H4 (cell line): ENCODE measurements at places on chromosomes 16 and 17. TPM values are rescaled to one million over a fixed set of nuclear protein-coding genes. Genes with fewer than 3 reads are reported as not detected.

Gene MEFV
- 1.2 TPM in 1 of 2 replicates, not detected in the other for total RNA-seq

Gene AOC3
- 0.04 and 0.06 TPM in 2 replicates for total RNA-seq

Gene GGT6
- not detected in 2 replicates for total RNA-seq

Gene MGAT5B
- total RNA-seq = 5.3 and 6.8 TPM in 2 replicates

Gene AIPL1
- not detected in 2 replicates for total RNA-seq

Gene DBNDD1
- total RNA-seq = 8.7 and 11.7 TPM in 2 replicates

Gene KRT20
- not detected in 2 replicates for total RNA-seq

Gene HOXB6
- total RNA-seq = 1.4 and 3.1 TPM in 2 replicates

Gene KRT39
- total RNA-seq = 0.18 TPM in 1 of 2 replicates, not detected in the other

Gene CES4A
- total RNA-seq = not detected in 2 replicates

Gene KRT9
- not detected in 2 replicates for total RNA-seq

Gene TP53TG3B
- not detected in 2 replicates for total RNA-seq

Gene TMEM107
- total RNA-seq = 1.7 and 13.3 TPM in 2 replicates
